ENCODE measurements at places on chromosomes 6 and 20.
A peak's percentile ranks its signal among the peaks of the same experiment; 100 is the strongest.

DNA sequence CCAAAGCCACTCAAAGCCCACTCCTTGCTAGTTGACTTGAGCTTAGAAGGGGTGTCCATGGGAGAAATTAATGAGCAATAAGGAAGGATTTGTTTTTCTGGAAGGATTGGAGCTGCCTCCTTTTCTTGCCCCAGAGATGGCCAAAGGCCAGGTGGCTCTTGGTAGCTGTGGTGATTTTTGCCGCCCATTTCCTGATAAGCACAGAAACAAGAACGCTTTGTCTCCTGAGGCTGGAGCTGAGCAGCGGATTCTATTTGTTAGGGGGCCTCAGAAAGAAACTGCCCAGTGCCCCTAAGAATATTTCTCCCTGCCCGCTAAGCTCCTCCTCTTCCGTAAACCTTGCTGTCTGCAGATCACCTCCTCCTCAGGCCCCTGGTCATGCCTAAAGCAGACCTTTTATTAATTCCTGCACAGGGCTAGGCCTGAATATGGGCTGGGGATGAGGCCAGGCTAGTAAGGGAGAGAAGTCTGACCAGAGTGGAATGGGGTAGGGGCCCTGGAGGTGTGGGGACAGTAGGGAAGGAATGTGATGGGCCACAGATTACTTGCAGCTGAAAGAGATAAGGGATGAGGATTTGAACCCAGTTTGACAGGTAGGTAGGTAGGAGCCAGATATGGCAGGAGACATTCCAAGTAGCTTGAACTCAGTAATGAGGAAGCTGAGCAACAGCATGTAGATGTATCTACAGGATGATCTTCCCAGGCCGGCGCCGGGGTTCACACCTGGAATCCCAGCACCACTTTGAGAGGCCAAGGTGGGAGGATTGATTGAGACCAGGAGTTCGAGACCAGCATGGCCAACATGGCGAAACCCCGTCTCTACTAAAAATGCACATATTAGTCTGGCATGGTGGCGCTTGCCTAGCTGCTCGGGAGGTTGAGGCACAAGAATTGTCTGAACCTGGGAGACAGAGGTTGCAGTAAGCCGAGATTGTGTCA is 71.2 kb upstream of the NAA20 start:
- no peak for DNase-seq

DNA sequence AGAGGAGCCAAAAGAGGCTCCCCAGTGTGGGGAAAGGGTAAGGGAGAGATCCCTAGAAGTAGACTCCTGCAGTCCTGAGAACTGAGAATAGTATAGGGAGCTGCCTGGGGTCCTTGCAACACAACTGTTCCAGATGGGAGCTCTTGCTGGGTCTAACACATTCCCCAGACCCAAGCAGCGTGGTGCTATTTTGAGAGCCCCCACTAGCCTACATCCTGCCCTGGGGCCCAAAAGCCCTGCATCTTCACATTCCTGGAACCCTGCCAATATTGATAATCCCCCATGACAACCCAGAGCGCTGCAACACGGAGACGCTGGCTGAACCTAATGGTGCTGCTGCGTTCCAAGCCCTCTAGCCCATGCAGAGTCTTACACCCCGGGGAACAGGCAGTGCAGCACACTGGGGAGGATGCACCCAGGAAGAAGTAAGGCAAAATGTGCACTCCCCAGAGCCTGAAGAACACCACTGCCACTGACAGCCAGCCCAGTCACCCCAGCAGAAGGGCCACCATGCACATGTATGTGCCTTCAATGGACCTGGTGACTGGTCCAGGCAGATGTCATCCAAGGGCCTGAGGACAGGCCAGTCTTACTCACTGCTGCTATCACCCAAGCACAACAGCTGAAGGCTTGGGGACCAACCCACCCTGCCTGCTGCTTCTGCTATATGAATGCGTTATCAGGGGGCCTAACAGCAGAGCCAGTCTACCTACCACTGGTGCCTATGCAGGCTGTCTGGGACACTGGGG is 7.0 kb upstream of the RNF217 start:
- no peak for DNase-seq

DNA sequence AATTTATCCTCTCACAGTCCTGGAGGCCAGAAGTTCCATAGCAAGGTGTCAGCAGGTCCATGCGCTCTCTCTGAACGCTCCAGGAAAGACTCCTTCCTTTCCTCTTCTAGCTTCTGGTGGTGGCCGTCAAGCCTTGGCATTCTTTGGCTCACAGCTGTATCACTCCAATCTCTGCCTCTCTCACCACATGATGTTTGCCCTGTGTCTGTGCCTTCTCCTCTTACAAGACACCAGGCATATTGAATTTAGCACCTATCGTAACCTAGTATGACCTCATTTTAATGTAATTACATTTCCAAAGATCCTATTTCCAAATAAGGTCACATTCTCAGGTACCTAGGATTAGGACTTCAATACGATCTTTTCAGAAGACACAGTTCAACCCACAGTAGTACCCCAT is 428.5 kb downstream of the CD83 start:
- DNase-seq, result no peak

DNA sequence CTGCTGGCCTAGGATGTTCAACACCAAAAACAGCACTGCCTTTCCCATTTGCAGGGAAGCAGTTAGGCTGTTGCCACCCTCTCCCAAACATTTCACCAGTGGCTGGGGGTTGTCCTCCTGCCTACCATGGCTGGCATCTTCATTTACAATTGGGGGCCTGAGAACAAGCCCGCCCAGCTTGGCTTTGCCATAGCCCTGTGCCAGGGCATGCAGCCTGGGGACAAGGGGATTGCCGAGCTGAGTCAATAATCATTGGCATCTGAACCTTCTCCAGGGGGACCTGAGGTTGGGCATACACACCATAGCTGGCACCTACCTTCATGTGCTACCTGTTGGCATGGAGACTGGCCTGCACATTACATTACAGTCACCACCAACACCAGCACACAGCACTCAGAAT is 345.1 kb downstream of the KHDRBS2 start:
- DNase-seq, result no peak

DNA sequence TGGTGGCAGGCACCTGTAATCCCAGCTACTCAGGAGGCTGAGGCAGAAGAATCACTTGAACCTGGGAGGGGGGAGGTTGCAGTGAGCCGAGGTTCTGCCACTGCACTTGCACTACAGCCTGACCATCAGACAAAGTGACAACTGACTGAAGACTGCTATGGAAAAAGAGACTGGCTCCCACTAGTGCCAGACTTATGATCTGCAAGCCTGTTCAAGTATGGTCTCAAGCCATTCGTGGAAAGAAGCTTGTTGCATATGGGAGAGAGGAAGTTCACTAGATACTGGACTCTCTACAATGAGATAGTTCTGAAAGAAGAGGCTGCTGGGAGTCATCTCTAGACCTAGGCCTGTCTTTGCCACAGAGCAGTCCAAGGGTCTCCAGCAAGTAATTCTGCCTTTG is 26.7 kb downstream of the MDN1 start:
- DNase-seq, result no peak

DNA sequence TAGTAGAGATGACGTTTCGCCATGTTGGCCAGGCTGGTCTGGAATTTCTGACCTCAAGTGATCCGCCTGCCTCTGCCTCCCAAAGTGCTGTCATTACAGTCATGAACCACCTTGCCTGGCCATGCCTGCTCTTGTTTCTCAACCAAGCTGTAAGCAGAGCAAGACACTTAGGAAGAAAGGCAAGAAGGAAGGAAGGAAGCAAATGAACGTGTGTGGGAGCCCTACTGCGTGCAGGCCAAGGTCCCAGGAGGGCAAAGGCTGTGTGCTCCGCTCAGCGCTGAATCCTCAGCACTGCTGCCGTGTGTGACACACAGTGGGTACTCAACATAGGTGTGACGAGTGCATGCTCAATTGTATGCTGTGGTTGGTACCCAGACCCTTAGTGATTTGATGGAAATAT is 47.4 kb downstream of the SULF2 start:
- DNase-seq, result no peak

- no peak for DNase-seq
Measured at GRCh38 chr20:40738976-40739375, 49.9 kb upstream of the MAFB start.

DNA sequence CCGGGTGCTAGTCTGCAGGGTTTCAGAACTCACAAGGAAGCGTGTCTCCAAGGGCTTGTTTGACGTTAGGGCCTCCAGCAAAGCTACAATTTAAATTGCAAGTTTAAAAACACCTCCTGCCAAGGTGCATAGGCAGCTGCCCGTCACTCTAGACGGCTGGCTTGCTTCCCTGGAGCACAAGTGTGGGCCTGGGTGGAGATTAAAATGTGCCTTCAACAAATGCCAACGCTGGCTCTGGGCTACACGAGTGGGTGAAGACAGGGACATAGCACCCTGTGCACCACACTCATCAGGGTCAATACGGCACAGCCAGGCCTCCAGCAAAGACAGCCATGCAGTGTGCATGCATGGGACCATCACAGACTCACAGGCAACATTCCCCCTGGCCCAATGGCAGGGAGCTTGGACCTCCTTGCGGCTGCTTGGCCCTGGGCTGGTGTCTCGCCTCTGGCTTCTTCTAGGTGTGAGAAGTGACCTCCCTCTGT is 48.4 kb upstream of the FRMD1 start:
- DNase-seq, result no peak

DNA sequence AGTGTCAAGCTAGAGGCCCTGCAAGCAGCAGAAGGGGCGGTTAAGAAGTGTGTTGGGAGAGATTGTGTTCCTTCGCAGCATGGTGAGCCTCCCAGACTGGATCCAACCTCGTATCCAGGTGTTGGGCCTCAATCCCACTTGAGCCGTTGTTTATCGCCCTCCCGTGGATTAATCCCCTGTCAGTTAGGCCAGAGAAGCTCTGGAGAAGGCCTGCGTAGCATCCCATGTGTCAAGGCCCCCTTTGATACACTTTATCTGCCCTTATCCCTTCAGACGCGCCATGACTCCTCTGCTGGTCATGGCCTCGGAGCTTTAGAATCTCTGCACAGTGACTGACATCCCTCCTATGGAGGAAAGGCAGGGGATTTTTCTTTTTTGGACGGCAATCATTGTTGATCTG is 181.0 kb downstream of the ZFP64 start:
- no peak for DNase-seq

- DNase-seq, result no peak
Measured at GRCh38 chr6:31544676-31545075, 1.7 kb downstream of the ATP6V1G2 start.

DNA sequence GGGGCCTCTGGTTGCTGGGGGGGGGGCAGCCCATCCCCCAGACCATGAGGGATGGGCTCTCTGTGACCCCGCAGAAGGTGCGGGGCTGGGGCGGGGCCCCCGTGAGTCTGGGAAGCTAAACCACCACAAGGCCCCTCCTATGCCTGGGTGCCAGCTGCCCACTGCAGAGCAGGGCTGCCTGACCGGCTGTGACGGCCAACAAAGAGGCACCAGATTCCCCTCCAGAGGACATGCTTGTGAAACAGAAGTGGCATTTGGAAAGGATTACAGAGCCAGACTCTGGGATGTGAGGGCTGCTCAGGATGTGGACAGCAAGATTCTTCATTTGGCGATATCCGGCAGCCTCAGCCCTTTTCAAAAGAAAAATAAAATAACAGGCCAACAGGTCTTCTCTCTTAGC is 16.5 kb upstream of the NTSR1 start:
- no peak for DNase-seq

- no peak for DNase-seq
Measured at GRCh38 chr6:152828431-152828830, 77.8 kb downstream of the VIP start.

DNA sequence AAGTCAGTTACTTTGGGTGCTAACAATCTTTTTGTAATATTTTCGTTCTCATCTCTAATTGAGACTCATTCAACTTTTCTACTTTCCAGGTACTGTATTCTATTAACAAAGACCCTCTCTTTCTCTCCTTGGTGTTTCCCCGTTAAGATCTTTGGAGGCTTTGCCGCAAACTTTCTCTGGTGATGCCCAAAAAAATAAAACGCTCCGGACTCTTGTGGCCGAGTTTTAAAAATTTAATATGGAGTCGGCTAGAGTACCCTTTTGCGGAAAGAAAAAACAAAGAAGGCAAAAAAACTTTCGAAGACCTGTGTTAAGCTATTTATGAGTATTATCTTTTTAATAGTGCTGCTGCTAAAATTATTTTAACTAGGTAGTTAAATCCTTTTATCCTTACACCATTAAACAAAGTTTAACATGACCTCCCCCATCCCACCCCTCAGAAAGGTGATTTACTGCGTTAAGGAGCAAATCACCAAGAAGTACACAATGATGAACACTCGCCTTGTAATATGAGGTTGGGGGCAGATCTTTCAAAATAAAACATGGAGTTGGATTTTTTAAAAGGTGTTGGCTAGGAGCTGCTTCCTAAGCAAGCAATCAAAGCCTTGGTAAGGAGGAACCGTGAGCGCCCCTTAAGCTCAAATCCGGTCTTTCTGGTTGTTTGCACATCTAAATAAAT is 10.0 kb downstream of the SIM1 start:
- DNase-seq, result no peak

DNA sequence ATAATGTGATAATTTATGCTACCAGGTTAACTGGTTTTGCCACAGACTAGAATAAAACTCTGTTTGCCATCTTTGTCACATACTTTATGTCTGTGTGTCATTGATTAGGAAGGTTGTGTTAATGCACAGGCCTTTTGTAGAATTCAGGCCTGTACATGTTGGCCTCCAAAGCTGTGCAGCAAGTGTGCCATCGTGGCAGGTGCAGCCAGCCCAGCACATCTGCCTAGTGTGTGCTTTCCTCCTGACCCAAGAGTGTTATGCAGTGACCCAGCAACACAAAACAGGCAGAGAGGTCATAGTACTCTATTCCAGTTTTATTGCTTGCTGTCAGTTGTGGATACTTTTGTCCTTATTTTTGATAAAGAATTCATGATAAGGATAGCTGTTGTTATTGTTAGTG is 3.7 kb downstream of the MAP3K4 start:
- DNase-seq, result no peak

DNA sequence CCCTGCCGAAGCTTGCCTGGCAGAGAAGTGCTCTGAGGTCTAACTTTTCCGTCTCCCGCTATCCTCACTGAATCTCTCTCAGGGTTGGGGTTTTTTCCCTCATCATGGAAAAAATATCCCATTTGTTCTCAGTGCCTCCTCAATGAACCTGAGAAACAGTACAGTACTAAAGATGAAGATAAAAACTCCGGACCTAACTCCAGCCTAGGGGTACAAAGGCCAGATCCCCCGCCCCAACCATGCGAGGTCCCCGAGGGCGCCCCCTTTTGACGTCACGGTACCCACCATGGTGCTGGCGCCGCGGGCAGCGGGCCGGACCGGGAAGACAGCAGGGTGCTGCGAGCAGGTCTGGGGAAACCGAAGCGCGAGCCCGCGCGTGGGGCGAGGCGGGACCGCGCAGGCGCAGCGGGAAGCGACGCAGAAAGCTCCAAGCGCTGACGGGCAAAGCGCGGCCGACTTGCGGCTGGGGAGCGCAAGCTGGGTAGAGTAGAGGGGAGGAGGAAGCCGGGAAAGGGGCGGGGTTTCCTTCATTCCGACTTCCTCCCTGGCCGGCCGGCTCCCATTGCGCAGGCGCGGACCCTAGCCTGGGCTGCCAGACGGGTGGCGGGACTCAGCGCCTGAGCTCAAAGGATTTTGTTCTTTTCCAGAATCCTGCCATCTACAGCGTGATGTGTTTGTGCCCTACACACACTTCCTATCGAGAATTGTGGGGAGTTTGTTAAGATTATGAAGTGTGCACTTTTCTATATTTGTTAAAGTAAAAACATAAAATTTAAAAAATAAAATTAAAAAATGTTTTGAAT is at the start of gene LSM2:
LSM2 (minus strand) TSS at position 497 of the 803 bp plus-strand sequence; CDS start at position 288, 209 bp downstream.
- DNase-seq, result peak; percentile 98

Measured in CD4-positive, alpha-beta T cell treated with Interleukin-15 for 1 hour (primary cell).